T-cell (primary cell): ENCODE measurements at places on chromosomes 12 and 14.

- no peak for DNase-seq
These were observed 23.6 kb downstream of the AK7 start for GRCh38 chr14:96415559-96415958.

GRCh38 chr12:113803759-113804140 is 162.4 kb downstream of the RBM19 start:
- no peak for DNase-seq

DNA sequence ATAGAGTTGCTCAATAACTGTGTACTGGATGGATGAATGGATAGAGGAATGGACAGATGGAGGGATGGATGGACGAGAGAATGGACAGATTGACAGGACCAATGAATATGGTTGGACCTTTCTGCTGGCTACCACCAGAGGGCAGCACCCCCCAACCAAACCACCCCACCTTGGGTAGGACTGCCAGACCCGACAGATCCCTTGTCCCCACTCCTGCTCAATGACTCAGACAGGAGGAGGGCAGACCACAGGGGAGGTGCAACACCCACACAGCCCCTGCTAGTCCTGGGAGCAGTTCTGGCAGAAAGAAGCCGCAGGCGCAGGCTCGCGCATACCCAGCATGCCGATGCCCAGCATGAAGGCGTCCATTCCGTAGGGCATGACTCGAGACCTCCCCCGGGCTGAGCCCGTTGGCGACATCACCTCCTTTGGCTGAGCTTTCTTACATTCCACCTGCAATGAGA is 12.4 kb downstream of the MSI1 start:
- DNase-seq, result peak; percentile 53

- DNase-seq, result no peak
These were observed 270.2 kb downstream of the SSPN start for GRCh38 chr12:26465419-26466097.

DNA sequence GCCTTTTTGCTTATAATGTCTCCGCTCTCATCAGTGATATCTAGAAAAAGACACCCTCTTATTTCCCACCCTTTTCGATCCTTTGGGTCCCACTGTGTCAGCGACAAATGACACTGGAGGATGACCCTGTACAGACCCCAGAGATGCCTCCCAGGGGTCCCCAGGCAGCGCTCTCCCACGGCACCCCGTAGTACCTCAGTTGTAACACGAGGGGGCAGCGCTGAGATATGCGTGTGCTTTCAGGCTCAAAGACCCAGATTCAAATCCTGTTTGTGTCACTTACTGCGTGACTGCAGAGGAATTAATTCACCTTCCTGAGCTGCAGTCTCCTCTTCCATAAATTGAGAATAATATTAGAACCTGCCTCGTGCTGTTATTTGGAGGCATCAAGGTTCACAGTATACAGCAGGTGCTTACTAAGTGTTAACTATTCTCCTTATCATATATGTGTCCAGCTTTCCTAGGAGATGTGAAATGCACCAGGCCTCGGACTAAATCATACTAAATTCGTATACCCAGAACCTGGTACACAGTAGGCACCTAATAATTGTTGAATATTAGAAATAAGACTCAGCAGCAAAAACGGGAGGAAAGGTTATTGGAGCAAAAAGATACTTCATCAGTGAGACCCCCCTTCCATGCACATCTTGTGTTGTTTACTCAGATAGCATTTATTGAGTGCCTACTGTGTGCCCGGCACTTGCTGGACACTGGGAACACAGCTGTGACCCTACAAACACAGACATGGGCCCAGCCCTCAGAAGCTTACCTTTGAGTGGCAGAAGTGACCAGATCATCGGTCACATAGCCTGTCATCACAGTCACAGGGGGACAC is 99.9 kb downstream of the PHETA1 start:
- no peak for DNase-seq

DNA sequence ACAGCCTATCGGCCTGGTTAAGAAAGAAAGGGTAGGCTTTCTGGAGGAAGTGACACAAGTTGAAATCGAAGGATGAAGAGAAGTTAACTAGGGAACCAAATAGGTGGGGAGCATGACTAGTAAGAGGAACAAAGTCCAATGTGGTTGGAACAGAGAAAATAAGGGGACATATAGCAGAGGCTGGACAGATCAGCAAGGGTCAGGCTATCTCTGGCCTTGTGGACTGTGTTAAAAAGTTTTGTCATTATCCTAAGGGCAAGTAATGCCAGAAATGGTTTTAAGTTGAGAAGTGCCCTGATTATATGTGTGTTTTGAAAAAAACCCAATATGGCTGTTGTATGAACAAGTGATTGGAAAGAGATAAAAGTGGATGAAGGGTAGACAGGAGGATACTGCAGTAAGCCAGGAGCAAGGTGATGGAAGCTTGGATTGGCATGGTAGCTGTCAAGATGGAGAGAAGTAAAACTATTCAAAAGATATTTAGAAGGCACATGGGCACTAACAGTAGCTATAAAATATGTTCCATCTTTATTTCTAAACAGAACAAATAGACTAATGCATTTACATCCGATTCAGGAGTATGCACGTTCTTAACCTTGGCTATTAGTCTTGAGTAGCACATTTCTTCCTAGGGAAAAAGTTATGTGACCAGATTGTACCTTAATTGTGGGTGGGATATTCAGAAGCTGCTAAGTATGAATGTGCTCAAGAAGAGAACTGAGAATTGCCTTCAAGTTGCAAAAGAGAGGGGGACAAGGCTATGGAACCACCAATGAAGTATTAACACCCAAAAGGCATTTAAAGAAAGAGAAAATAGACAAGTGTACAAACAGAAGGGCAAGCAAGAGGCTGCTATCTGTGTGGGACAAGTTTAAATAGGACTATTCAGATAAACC is 46.8 kb upstream of the OR5AU1 start:
- no peak for DNase-seq

- no peak for DNase-seq
These were observed 63.8 kb upstream of the ACTN1 start for GRCh38 chr14:69042787-69043444.

GRCh38 chr14:90726656-90727055 is 89.6 kb downstream of the TTC7B start:
- no peak for DNase-seq

GRCh38 chr12:40691913-40692764 is at the start of gene CNTN1:
Gene CNTN1 (plus strand): TSS chr12:40692439.
- no peak for DNase-seq

GRCh38 chr12:82803201-82803600 is 116.5 kb downstream of the TMTC2 start:
- no peak for DNase-seq

- DNase-seq, result no peak
These were observed 73.8 kb downstream of the DIO3 start for GRCh38 chr14:101634850-101635748.

GRCh38 chr14:73750531-73750901 is 36.3 kb upstream of the PNMA1 start:
- DNase-seq, result no peak

DNA sequence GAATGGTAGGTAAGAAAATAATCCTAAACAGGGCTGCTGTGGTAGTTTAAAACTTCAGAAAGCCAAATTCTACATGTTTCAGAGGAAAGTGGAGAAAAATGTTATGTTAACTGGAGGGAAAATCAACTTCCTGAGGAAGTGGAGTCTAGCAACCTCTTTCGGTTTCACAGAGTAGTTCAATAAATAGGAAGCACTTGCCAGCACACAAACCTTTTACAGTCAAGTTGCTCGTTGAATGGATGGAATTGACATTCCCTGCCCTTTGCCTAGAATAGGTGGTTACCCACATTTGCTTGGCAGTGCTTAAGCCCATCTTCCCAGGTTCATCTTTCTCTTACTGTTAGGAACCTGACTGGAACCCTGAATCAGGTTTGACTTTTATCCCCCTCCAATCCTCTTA is 15.9 kb downstream of the ANKRD13A start:
- DNase-seq, result no peak

DNA sequence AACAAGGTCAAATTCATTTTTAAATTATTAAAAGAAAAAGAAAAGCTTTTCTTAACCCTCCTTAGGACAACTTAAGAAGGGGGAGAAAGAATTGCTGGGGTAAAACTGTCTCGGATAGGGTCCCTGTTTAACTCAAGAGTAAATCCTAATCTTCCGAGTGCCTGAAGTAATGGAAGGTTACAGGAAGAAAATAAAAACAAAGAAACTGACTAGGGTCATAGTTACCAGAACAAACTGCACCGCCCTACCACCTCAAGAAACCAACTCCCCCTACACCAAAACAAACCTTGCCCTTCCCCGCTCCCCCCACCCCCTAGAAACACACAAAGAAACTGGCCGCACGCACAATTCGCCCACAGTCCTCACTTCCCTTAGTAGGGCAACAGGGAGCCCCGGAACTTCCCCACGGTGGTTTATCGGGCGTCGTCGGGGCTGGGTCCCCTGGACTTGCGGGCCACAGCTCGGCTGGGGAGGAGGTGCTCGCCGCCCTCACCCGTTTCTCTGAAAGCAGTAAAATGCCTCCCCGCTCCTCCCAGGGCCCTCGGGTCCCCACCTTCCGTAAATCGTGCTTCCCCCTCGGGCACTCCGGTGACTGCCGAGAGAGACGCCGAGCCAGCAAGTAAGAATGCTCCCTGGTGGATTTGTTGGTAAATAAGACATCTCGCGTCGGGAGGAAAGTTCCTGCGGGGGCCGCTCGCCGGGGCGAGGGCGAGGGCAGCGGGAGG is 2.4 kb downstream of the SINHCAF start:
- peak; percentile 55 for DNase-seq

GRCh38 chr12:85424581-85425348 is 144.7 kb downstream of the ALX1 start:
- no peak for DNase-seq

DNA sequence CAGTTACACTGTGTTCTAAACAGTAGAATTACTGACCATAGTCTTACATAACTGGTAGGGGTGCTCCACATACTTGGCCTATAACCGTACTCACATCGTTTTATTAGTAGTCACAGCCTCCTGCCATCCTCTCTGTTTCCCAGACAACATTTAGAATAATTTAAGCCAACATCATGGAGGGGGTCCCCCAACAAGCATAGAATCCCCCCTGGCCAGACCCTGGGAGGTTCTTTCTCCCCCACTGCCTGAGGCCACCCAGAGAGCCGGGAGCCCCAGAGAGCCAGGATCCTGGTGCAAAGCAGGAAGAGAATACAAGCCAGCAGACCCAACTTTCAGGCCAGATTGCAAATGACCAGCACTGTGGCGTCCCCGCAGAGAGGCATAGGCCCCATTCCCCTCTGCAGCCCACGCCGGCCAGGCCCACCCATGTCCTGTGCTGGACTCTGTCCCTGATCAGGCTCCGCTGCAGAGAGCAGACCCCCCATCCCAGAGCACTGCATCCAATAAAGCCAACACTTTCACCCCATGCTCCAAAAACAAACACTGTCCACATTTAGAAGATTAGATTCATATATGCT is 195.2 kb downstream of the NTF3 start:
- no peak for DNase-seq

- DNase-seq, result no peak
These were observed 758.0 kb upstream of the USP15 start for GRCh38 chr12:61502179-61502578.

- no peak for DNase-seq
These were observed 29.2 kb downstream of the MDM2 start for GRCh38 chr12:68837215-68837614.
